ENCODE measurements at places on chromosomes 2 and 18.

DNA sequence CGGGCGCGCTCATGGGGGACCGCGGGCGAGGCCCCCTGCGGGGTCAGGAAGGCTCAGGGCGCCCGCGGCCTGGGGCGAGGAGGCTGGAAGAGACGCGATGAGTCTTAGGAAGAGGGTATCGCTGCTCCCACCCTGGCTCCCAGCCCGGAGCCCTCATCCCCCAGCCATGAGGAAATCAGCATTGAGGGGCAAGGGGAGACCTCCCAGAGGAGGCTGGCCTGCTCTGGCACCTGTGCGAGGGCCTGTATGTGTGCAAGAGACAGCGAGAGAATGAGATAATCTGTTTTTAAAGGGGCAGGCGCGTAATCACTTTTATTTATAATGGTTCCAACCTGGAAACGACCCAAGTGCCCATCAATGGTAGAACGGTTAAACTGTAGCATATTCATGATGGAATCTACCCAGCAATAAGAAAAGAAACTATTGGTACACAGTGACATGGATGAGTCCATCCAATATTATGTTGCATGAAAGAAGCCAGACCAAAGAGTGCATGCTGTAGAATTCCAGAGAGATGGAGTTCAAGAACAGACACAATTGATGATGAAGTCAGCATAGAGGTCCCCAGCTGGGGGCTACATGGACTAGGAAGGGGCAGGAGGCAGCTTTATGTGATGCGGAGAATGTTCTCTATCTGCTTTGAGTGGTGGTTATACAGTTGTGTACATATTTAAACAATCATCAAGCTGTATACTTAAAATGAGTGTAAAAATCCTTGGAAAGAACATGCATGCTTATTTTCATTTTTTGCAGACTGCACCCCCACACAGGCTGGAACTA lies 14.4 kb downstream of the FBXO41 start:
- no peak for DNase-seq

DNA sequence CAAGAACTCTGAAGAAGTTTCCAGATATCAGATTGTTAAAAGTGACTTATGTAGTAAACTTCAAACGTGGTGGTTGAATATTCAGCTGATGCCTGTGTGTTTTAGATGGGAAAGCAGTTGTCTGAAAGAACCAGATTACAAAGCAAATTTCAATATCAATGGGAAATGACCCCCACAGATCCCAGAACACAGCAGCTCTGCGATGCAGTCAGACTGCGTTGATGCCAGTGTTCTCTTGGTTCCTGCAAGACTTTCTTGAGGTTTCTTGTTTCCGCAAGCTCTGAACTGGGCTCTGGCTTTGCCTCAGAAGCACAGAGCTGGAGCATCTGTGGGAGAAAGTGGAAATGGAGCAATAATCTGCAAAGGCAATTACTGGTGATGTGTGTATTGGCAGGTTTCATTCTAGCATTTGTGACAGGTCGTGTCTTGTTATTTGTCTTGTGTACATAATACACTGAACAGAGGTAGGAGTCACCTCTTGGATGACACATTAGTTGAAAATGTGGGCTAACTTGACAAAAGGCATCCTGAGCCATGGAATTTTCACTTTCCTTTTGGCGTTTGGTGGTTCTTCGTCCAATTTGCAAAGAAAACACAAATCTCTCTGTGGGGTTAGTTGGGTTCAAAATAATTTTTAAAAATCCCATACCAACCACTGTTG lies 10.8 kb upstream of the LYPD6B start:
- DNase-seq = no peak

DNA sequence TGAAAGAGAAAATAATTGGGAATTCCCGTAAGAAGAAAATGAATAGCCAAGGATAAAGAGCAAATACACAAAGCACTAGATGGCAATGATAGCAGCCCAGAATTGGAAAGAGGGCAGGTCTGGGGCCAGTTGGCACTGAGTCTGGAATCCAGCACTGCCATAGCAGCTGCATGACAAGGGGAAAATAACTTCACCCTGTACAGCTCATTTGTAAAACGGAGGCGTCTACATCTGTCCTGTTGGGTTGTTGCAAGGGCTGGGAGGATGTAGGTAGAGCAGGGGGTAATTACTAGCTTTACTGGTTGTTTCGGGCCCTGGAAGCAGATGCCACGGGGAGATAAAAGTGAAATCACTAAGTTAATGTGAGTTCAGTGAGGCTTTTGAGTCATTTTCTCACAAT lies 110.0 kb upstream of the RASGRP3 start:
- no peak for DNase-seq

DNA sequence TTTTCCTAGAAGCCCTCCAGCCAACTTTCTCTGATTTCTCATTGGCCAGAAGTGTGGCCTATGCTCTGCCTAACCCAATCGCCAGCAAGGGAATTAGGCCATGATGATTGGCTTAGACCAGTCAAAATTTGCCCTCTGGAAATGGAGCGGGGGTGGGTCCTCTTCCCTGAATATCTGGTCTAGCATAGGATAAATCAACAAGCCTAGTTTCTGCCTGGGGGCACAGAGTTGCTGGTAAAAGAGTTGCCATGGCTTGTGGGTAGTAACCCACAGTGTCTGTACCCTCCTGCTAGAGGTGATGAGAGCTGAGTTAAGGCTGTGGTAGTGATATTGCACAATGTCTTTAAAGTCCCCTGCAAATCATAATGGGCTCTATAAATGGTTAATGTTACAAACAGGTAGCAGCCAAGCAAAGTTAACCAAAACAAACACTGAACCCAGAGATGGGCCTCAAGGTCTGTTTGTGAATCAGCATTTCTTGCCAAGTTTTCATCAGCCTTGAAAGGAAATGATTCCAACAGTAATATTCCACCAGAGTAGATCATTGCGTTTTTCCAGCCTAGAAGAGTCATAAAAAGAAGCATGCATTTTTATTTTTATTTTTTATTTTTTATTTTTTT lies 19.3 kb downstream of the GALM start:
- DNase-seq = no peak

GRCh38 chr2:238031751-238032150 lies 29.1 kb upstream of the SCLY start:
- DNase-seq = no peak

DNA sequence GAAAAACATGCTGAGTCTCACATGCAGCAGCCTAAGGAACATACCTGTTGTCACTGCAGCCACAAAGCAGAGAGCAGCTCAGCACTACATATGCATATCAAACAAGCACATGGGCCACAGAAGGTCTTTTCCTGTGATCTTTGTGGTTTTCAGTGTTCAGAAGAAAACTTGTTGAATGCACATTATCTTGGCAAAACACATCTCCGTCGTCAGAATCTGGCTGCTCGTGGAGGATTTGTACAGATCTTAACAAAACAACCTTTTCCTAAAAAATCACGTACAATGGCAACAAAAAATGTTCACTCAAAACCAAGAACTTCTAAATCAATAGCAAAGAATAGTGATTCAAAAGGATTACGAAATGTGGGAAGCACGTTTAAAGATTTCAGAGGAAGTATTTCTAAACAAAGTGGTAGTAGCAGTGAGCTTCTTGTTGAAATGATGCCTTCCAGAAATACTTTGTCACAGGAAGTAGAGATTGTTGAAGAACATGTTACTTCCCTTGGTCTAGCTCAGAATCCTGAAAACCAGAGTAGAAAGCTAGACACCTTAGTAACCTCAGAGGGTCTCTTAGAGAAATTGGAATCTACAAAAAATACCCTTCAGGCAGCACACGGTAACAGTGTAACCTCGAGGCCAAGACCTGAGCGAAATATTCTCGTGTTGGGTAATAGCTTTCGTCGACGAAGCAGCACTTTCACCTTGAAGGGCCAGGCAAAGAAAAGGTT lies 34.1 kb downstream of the ZNF407 start:
- DNase-seq = no peak

DNA sequence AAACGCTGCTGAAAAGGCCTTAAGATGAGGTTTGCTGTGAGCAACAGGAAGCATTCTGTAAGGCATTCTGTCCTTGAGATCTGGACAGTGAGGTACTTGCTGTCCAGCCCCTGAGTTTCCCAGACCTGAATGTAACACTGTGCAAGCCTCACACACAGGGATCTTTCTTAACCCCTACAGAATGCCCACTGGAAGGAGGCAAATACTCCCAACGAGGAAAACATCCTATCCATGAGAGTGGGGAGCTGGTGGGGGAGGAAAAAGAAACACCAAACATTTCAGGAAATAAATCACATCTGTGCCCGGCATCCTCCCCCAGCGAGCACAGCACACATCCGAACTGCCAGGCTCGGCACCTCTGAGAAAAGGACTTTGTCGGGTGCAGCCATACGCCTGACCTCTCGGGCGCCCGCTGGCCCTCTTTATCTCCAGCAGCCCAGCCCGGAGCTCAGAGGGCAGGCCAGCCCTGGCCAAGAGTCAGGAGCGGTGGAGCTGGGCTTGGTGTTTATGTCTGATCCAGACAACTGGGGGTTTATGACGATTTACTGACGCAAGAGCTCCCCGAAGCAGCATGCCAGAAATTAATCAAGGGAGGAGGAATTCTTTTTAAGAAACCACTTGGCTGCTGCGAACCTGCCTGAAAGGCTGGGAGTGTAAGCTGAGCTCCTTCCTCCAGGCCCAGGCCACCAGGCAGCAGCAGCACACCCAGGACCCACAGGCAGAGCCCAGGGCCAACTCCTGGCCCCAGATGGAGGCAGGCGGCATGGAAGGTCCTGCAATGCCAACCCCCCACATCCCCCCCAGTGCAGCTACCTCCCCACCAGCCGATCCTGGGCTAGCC lies 72.2 kb downstream of the HDAC4 start:
- DNase-seq = no peak

GRCh38 chr2:222613715-222614331 lies 42.1 kb downstream of the FARSB start:
- peak; percentile 16 for DNase-seq

- DNase-seq = no peak
Observed at GRCh38 chr2:138391946-138392345, 109.6 kb upstream of the SPOPL start.

DNA sequence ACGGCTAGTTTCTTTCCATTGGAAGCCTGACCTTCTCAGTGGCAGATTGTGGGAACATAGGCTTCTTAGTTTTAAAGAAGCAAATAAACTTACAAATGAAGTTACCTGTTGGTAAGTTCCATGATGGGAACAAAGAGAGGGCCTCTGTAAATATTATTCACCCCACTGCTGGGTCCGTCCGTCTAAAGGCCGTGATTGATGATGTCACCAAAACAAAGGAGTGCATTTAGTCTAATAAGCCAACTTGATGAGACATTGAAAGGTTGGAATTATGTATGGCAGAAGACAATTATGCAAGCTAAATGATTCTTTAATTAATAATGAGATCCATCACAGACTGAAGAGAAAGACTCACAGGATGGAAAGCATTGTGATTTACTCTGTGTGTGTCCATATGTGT lies 1091.9 kb upstream of the FANCL start:
- DNase-seq = no peak

- no peak for DNase-seq
Observed at GRCh38 chr18:51614033-51614432, 416.6 kb upstream of the MEX3C start.

DNA sequence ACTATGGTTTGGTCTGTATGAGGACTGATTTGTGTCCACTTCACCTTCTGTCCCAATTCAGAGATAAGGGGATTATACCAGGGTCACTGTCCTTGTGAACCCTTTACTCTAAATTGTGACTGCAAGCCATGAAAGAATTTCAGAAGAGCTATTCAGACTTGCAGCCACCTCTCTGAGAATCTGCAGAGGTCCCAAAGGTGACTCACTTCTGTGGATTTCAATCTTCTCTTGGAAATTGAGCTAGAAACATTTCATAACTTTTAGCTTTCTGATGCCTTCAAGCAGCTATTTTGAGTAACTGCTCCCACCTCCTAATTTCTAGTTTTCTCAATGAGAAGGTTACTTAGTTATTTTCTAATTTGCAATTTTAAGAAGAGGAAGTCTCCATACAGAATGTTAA lies 1242.4 kb upstream of the ACVR2A start:
- no peak for DNase-seq

- DNase-seq = no peak
Observed at GRCh38 chr2:44247924-44248323, 27.4 kb upstream of the SLC3A1 start.

Data from NCI-H1930 (cell line).